NB4 (cell line): ENCODE measurements at places on chromosomes 2 and 18.

- DNase-seq = no peak
Measured at GRCh38 chr18:74944676-74945075, 264.3 kb downstream of the PTGR3 start.

DNA sequence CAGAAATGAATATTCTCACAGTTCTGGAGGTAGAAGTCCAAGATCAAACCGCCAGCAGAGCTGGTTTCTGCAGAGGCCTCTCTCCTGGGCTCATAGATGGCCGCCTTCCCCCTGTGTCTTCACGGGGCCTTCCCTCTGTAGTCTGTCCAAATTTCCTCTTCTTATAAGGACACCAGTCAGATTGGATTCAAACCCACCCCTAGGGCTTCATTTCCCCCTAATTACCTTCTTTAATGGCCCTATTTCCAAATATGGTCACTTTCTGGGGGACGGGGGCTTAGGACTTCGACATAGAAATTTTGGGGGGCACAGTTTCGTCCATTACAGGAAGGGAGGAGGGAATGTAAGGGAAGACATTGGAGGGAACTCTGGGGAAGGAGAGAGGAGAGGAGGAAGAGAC, 132.6 kb downstream of the DDX1 start:
- DNase-seq = no peak

DNA sequence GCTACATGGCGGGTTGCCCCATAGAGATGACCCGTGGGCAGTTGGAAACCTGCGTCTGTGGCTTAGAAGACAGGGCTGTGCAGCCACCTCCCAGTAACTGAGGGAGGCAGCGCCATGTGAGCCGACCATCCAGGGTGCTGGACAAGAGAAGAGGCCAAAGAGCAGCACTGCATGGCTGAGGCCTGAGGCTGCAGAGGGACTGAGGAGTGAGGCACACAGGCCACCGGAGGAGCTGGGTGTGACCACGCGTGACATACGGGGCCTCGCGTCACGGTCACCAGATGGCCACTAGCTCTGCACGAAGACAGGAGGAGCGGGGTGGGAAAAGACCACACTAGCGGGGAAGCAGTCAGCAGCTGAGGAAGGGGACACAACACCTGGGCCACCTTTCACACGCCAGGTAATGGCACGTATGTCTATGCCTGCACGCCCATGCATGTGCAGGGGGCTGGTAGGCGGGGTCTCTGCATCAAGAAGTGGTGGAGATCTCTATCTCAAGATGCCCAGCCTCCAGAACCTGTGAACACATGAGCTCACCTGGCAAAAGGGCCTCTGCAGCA, 61.4 kb downstream of the NDUFA10 start:
- no peak for DNase-seq

- peak; percentile 67 for DNase-seq
Measured at GRCh38 chr2:43010438-43011157, 215.8 kb downstream of the ZFP36L2 start.

- DNase-seq = no peak
Measured at GRCh38 chr18:65498605-65499004, 252.2 kb upstream of the CDH7 start.

GRCh38 chr18:38789141-38789540, 1223.5 kb upstream of the CELF4 start:
- no peak for DNase-seq

DNA sequence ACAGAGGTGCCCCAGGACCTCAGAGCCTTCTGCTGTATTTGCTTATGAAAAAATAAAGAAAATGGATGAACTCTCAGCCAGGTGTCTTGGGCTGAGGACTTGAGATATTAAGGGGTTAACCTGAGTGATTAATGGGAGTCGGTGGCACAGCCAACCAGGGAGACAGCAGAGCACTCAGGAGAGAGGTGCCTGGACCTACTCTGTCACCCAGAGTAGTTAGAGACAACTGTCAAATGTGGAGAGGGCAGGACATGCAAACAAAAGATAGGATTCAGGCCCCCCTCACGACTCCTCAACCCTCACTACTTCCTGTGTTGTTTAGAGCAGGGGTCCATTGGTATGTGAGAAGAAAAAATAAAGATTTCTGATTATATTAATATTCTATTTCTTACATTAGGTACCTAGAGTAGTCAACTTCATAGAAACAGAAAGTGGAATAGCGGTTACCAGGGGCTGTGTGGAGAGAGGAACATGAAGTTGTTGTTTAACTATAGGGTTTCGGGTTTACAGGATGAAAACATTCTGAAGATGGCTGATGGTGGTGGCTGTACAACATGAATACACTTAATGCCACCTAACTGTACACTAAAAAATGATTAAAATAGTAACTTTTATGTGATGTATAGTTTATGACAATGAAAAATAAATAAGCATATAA, 28.6 kb upstream of the CETN1 start:
- no peak for DNase-seq

GRCh38 chr18:25038261-25038660, 313.7 kb downstream of the ZNF521 start:
- no peak for DNase-seq
